ENCODE measurements at places on chromosomes 5 and 9. TPM values are rescaled to one million over a fixed set of nuclear protein-coding genes. Genes with fewer than 3 reads are reported as not detected.

DNA sequence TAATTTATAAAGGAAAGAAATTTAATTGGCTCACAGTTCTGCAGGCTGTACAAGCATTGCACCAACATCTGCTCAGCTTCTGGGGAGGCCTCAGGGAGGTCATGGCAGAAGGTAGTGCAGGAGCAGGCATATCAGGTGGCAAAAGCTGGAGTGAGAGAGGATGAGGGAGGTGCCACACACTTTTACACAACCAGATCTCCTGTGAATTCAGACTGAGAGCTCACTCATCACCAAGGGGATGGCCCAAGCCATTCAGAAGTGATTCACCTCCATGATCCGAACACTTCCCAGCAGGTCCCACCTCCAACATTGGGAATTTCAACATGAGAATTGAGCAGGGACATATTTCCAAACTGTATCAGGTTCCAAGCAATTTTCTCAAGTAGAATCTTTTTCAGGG is 84.7 kb upstream of the BRINP1 start:
- DNase-seq, result no peak

The SPINK13 gene
- total RNA-seq, result not detected

The PPP6C gene
- total RNA-seq, result 47.2 TPM

- DNase-seq, result no peak
Measured at GRCh38 chr5:150492621-150493020, 15.3 kb upstream of the NDST1 start.

DNA sequence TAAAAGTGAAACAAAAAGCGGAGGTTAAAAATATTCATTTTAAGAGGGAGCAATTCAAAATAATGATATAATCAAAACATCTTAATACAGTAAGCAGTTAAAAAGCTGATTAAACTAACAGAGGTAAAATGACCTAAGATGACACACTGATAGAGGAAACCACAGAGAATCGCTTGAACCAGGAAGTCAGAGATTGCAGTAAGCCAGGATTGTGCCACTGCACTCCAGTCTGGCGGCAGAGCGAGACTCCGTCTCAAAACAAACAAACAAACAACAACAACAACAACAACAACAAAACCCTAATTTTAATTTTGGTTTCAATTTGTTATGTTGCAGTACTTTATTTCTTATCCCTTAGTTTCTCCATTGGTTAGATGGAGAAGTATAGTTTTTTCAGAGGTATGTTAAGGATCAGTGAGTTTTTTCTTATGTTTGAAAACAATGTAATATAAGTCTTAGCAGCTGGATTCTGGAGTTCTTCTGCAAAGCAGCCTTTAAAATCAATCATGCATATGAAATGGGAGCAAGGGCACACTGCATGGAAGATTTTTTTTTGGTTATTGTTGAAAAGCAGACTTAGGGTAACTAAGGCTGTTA is 58.5 kb downstream of the MLANA start:
- DNase-seq, result peak; percentile 8

GRCh38 chr9:34289159-34289558 is 39.9 kb downstream of the KIF24 start:
- DNase-seq, result no peak

The PCDHGB4 gene
- total RNA-seq, result 0.18 TPM

- DNase-seq, result no peak
Measured at GRCh38 chr9:69131682-69132081, 42.4 kb upstream of the TJP2 start.

GRCh38 chr5:148986636-148987035 is 76.2 kb downstream of the SH3TC2 start:
- no peak for DNase-seq

The PAPPA gene
- not detected for total RNA-seq

The LCN9 gene
- total RNA-seq, result not detected

GRCh38 chr9:92122061-92122460 is 6.8 kb upstream of the SPTLC1 start:
- DNase-seq, result no peak

DNA sequence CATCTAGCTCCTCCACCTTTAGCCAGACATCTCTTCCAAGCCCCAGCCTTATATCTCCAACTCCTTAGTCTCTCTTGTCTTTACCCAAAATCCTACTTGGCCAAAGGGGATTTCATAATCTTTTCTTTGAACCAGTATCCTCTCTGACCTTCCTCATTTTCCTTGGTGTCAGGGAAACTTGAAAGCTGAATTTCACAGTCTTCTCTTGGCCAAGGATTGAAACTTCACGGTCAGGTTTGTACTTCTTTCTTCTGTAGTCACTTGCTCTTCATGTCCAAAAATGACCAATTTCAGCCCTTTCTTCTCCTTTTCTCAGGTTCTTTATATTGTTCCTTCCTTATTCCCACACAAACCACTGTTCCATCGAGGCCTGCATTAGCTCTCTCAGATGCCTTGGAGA is 473.7 kb upstream of the KLF4 start:
- no peak for DNase-seq

- no peak for DNase-seq
Measured at GRCh38 chr9:129505270-129505902, 115.5 kb downstream of the C9orf50 start.

The ACO1 gene
- total RNA-seq, result 6.9 TPM
